ENCODE measurements at places on chromosomes 12 and 14. TPM values are rescaled to one million over a fixed set of nuclear protein-coding genes. Genes with fewer than 3 reads are reported as not detected.

The CCDC175 gene
- not detected for total RNA-seq

The ERBB3 gene
- total RNA-seq, result 0.23 TPM

The ZNF664 gene
- 47.1 TPM for total RNA-seq

The C12orf60 gene
- total RNA-seq, result 1.0 TPM

The ARHGAP9 gene
- not detected for total RNA-seq

The KRT80 gene
- total RNA-seq, result 0.83 TPM

The ATP6V1D gene
- total RNA-seq, result 158 TPM

The BHLHE41 gene
- 27.8 TPM for total RNA-seq
